AG08395 (cell line): ENCODE measurements at places on chromosomes 13 and 19.
A peak's percentile ranks its signal among the peaks of the same experiment; 100 is the strongest.

GRCh38 chr13:109121826-109122225 is 492.4 kb downstream of the MYO16 start:
- DNase-seq = no peak

GRCh38 chr13:59914556-59914955 is 249.2 kb downstream of the DIAPH3 start:
- peak; percentile 11 for DNase-seq

GRCh38 chr19:57583521-57584416 is at the start of gene ZIK1:
ZIK1 (plus strand) TSS chr19:57584145; CDS start chr19:57584357, 212 bp downstream.
- peak; percentile 96 for DNase-seq

DNA sequence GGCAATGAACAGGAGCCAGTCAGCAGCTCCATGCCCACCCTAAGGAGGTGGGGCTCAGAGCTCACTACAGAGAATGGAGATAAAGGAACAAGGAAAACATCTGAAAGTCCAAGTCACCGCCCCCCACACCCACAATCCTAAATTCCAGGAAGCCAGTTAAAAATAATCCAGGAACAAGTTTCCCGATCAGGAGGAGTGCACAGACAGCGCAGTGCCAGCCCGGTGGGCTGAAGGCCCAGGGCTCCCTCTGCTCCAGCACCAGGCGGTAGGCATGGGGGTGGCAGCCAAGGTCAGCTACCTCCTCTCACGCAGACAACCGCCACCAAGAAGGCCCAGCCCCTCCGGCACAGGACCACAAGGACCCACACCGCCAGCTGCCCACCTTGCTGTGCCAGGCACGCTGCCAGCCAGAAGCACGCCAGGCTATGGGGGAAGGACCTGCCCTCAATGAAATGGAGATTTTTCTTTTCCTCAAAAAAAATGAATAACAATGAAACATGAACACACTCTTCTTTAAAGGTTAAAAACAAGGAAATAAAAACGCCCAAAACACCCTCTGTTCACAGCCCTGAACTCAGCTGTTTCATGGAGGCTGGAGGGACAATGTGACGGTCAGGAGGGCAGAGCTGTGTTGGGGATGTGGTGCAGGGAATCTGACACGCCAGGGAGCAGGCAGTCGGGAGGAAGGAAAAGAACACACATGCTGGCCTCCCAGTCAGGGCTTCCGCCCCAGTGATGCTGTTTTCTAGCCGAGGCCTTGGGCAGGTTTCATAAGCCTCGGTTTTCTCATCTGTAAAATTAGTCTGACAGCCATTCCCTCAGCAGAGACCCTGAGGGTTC is 11.0 kb downstream of the STK24 start:
- DNase-seq = peak; percentile 45

DNA sequence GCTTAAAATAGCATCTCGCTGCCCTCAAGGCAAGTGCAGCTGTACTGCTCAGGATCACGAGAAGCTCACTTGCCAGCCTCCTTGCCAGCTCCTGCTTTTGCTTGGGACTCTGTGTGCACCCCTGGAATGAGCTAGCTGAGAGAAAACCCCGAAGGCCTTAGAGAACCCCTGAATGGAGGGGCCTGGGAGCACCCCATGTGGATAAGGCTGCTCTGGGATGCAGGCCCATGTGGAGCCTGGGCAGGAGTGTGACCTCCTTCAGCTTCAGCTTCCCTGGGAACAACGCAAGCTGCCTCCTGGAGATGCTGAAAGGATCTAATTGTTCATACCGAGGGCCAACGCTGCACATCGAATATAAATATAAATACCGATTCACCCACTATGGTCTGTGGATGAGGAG is 109.2 kb downstream of the HSPH1 start:
- no peak for DNase-seq

- no peak for DNase-seq
Observed at GRCh38 chr19:33684538-33685232, 62.9 kb downstream of the CHST8 start.

- DNase-seq = no peak
Observed at GRCh38 chr13:41939398-41939797, 21.5 kb downstream of the VWA8 start.

GRCh38 chr19:40672038-40672437 is 18.4 kb downstream of the NUMBL start:
- no peak for DNase-seq

DNA sequence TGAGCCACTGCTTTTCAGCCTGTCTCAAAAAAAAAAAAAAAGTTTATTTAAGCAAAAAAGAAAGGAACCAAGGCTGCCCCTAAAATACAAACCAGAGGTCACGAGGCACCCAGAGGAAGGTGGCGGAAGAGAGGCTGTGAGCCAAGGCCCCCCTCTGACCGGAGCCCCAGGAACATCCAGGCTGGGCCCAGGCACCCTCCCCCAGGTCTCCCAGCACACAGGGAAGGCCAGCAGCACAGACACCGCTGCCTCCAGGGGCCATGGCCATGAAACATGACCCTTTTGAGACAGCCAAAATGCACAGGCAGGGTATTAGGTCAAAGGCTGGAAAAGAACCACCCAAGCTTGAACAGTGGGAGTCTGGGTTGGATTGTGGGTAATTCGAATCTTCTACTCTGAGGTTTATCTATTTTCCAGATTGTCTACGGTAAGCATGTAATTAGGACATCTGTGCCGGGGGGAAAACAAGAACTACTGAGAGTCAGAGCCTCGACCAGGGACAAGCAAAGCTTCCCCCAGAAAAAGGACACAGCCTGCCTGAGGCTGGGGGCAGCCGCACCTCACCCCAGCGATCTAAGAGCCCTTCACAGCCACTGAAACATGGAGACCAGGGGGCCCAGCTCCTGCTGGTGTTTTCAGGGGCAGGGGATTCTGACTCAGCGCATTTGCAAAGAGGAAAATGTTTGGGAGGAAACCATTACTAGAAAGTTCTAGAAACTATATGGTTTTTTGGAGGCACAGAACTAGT is 8.4 kb downstream of the PEX11G start:
- no peak for DNase-seq

DNA sequence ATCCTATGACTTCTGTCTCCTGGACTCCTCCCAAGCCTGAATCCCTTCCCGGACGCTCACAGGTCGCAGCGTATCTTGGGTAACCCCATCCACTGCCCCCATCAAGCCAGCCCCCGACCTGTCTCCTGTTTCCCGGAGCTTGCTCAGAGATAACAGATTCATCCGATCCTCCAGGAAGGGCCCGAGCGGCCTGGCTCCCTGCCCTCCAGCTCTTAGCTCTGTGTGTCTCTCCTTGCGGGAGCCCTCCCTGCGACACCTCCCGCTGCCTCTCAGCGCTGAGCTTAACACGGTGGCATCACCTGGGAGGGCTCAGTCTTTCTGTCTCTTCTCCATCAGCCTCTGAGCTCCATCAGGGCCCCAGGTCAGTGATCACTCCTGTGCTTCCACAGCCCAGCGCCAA is 4.3 kb upstream of the TMEM255B start:
- DNase-seq = no peak

DNA sequence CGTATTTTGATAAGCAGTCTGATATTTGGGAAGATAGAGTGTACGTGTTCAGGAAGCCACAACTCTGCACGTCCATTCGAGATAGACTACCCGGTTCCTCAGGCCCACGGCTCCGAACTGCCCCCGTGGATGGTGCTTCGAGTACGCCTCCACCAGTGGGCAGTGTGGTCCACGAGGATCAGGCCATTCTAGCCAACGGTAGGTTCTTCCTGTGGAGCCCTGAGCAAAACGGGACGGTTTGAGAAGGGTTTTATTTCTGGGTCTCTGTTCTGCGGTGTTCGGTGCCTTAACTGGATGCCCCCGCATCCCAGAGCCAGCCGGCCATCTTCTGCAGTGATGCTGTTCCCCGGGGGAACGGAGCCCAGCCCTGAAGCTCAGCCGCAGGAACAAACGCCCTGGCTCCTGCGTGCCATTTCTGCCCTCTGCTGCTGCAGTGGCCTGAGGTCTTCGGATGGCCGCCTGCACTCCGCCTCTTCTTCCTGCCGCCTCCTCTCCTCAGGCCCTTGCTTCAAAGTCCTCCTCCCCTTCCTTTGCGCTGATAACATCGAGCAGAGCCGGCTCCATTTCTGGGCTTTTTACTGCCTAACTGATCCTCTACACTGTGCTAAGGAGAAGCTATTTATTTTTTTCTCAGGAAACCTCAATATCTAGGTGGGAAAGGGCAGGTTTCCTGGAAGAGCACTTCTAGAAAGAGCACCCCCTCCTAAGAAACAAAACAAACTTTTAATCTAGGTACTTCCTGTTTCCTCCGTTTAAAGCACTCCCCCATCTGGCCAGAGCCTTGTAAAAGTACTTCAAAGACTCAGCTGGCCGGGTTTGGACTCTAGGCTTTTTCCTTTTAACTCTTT is 36.2 kb upstream of the SLC46A3 start:
- peak; percentile 27 for DNase-seq

DNA sequence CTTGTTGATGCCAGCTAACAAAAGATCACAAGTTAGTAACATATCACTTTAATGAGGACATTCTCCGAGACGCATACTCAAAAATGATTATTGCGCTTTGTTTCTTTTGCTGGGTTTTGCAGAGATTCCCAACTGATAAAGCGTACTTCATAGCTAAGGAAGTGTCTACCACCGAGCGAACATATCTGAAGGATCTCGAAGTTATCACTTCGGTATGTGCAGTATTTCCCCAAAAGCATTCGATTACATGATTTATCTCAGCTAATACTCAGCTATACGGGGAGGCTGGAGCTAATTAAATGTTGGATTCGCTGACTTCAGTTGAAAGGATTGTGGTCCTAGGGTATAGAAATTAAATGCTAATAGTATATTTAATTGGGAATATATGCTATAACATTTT is 166.3 kb downstream of the STK24 start:
- no peak for DNase-seq

GRCh38 chr13:31032528-31033113 is 100.2 kb downstream of the TEX26 start:
- DNase-seq = no peak

DNA sequence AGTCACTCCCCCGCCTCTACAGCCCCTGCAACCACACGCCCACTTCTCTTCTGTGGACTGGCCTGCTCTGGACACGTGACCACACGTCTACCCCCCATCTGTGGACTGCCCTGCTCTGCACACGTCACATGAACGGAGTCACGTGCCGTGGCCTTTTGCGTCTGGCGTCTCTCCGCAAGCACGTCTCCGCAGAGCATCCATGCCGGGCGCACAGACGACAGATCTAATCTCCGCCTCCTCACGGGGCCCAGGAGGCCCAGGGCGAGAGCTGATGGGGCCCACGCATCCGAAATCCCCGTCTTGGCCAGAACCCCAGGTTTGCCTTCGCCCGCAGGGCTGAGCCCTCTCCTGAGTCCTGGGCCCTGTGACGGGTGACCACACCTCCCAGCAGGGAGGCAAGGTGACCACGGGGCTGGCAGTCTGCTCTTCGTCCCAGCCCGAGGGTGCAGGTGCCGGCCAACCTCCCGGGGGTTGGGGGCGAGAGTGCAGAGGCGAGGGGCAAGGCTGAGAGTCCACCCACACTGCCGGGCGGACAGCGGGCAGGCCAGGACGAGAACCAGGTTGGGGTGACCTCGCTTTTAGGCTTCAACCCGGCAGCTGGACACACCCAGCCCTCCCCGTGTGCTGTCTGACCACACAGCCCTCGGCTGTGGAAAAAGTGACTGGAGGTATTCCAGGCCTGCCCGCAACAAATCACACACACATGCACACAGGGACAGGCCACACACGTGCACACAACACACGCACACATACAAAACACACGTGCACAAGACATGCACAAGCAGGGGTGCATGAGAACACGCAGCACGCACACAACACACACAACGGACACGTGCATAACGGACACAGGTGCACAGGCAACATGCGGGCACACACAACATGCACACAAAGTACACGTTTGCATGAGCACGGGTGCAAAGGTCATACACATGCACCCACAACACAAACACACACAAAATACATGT is 3.9 kb downstream of the SBNO2 start:
- peak; percentile 49 for DNase-seq

DNA sequence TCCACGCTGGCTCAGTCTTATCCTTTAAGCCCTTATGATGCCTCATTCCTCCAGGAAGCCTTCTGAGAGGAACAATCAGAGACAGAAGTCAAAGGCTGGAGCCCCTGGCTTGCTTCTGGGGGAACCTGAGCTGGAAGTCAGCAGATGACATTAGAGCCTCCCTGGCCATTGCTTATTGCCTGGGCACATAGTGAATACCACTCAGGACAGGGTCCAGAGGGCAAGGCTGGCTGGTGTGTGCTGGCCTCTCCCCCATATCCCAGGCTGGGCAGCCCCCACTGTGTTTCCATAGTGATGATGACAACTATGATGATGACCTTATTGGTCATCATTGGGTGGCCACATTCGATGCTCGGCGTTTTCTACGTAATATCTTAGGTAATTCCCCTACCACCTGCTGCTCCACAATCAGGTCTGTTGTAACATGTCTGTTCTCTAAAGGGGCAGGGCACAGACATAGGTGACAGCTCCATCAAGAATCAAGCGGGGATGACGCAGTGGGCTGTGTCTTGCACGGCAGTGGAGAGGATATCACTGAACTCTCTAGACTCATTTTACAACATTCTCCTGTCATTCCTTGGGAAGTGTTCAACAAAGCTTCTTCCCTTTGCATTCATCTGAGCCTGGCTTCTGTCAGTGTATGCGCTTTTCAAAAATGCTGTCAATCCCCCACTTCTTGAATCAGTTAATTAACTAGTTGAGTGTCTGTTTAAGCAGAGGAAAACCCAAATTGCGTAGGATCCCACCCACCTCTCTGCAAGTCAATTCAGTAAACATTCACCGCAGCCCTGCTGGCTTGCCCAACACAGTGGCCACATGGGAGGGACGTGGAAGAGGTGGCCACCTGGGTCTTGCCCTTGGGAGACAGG is 89.4 kb upstream of the TSHZ3 start:
- no peak for DNase-seq

DNA sequence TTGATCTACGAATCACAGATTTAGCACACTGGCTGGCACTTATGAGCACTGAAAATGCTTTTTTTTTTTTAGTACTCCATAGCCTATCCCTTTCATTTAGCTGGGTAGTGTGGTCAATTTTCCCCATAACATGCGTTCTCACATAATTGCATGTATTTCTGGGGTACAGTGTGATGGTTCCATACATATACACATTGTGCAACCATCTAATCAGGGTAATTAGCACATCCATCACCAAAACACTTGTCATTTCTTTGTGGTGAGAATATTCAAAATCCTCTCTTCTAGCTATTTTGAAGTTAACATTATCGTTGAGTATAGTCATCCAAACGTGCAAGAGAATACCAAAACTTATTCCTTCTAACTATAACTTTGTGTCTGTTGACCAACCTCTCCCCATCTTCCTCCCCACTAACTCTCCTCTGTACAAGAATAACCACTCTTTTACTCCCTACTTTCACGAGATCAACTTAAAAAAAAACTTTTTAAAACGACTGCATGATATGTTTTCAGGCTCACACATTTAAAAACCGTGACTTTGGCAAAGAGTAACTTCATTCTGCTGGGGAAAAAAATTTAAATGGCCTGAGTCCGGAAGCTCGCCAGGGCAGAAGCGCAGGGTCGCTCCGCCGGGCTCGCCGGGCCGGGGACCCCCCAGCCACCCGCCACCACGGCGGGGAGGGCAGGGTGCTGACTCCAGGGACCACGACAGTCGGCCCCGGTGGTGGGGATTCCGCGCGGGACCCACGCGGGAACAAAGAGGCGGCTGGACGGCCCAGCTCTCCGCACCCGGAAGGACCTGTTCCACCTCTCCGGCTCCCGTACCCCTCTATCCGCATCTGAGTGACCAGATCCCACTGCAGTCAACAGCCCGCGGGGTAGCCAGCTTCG is 868 bp upstream of the UBAC2 start:
- no peak for DNase-seq

GRCh38 chr13:46855166-46855565 is 41.7 kb downstream of the HTR2A start:
- DNase-seq = no peak
